ENCODE measurements at places on chromosomes 4 and X. TPM values are rescaled to one million over a fixed set of nuclear protein-coding genes. Genes with fewer than 3 reads are reported as not detected.

GRCh38 chrX:6384371-6384770 is 150.5 kb downstream of the VCX3A start:
- no peak for DNase-seq

GRCh38 chrX:112223391-112223790 is 140.8 kb upstream of the TRPC5 start:
- DNase-seq, result no peak

GRCh38 chr4:102399021-102399420 is 53.7 kb upstream of the SLC39A8 start:
- no peak for DNase-seq

DNA sequence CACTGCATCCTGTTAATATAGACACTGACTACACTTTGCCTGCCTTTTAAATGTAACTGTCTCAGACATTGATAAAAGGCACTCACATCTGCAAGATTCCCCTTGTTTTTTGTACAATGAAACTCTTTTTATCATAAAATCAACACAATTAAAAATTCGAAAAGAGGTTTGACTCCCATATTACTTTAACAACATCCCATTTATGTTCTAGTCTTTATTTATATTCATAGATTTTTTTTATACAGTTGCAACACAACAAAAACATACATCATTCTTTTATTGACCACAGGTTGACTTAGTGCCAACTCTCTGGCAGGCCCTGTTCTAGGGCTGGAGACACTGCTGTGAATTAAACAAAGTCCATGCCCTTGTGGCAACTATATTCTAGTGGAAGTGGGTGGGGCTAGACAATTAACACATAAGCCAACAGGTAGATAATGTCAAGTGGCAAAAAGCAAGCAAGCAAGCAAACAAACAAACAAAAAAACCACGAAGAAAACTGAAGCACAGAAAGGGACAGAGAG is 36.8 kb downstream of the ANK2 start:
- DNase-seq, result no peak

The ZFP42 gene
- not detected for total RNA-seq
